ENCODE measurements at places on chromosomes 5 and 9.

GRCh38 chr9:134686896-134687295 lies 45.3 kb downstream of the COL5A1 start:
- no peak for DNase-seq

DNA sequence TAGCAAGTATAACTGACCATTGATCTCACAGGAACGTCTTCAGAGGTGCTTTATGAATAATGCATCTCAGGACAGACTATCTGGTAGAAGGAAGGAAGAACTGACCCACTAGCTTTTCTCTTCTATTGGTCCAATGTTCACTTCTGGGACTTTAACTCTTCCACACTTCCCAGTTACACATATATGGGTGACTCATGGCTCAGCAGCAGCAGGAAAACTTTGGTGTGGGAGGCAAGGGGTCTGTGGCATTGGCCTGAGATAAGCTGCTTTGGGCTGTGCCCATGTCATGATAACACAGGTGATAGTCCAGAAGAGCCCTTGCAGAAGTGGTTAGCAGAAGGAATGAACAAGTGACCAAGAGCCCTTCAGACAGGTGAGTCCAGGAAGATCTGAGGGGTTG lies 148.8 kb downstream of the RAB3C start:
- no peak for DNase-seq

GRCh38 chr5:78339617-78340436 lies 20.6 kb upstream of the SCAMP1 start:
- no peak for DNase-seq

GRCh38 chr5:78419396-78419795 lies 59.0 kb downstream of the SCAMP1 start:
- DNase-seq, result no peak

- DNase-seq, result peak; percentile 40
Observed at GRCh38 chr9:114098021-114098935, 814 bp downstream of the KIF12 start.

- DNase-seq, result peak; percentile 99
Observed at GRCh38 chr9:123568691-123569688, 213.0 kb downstream of the CRB2 start.

DNA sequence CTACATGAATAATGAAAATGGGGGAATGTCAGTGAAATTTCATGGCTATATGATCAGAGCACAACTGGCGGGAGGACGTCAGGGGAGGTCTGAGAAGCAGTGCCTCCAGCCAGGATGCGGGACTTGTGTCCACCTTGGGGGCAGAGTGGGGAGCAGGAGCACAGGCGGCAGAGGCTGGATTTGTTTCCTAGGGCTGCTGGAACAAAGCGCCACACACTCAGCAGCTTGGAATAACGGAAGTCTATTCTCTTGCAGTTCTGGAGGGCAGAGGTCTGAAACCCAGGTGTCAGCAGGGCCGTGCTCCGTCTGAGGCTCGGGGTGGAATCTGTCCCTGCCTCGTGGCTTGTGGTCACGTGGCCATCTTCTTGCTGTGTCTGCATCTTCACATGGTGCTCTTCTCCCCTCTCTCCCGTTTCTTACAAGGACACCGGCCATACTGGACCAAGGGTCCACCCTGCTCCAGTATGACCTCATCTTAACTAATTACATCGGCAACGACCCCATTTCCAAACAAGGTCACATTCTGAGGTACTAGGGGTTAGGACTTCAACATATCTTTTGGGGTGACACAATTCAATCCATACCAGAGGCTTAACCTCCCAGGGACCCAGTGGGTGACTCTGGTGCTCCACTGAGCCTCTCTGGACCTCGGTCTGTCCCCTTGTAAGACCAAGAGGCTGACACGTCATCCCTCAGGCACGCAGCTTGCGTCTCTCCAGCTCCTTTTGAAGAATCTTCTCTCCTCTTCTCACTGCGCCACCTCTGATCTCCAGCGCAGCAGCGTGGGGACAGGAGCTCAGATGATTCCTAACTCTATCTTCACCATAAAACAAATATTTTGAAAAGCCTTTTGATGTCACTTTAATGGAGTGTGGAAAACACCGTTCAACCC lies 202.5 kb downstream of the CDK5RAP2 start:
- DNase-seq, result no peak

- DNase-seq, result peak; percentile 93
Observed at GRCh38 chr5:56340196-56340980, 107.3 kb upstream of the ANKRD55 start.

DNA sequence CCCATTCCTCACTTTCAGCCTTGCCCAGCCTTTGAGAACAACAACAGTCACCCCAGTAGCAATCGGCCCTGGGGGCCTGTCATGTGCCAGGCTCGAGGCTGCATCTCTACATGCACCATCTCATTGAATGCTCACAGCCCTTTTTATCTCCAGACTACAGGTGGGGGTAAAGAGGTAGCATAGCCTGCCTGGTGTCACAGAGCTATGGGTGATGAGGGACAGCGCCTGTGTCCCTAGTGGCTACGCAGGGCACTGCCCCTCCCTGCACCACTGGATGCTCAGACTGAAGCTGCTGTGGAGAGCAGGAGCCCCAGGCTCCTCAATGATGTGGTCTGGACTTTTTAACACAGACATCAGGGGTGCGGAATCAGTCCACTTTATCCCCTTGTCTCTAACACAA lies 2.8 kb downstream of the CAMK2A start:
- DNase-seq, result peak; percentile 27

DNA sequence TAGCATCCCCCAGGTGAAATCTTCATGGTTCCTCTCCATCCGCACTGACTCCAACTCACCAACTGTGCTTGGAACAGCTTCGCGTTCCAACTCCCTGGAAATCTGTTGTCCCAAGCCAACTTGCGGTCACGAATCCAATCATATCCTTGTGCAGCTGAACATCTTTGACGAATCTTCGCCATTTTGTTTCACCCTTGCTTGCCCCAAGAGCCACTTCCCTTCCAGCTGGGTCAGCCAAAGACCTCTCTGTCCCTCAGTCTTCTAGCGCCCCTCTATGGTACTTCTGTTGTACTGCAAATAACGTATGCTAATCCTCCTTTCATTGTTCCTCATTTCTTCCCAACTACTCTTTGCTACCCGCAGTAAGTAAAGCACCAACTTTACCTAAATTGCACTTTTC lies 61.0 kb upstream of the TARS1 start:
- DNase-seq, result peak; percentile 84

DNA sequence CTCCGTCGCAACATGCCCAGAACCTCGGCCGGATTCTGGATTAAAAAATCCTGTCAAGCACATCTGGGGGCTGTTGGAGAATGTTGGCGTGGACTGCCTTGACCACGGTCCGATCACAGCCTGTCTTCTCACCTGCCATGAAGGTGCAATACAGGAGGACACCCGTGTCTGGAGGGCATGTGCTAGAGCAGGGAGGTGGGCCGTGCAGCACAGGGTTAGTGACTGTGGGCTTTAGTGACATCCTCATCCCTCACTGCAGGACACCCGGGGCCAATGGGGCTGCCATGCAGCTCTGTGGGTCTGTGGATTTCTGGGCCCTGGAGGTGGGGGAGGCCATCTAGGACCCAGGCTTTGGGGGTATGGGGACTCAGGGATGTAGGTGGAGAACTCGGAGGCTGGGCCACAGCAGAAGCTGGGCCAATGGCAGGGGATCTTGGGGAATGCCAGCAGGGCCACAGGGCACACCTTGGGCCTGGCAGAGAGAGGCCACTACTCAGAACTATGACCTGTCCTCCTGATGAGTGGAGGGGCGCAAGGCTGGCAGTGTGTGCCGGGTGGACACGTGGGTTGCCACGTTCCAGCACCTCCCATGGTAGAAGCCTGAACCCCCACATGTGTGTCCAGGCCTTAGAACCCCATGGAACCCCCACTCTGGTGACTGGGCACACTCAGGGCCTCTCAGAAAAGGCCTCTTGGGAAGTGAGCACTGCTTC lies 23.3 kb downstream of the ZDHHC11B start:
- no peak for DNase-seq

GRCh38 chr5:111227226-111227782 lies 3.1 kb downstream of the CAMK4 start:
- DNase-seq, result no peak

- no peak for DNase-seq
Observed at GRCh38 chr9:114539701-114540380, 34.6 kb upstream of the WHRN start.

- peak; percentile 47 for DNase-seq
Observed at GRCh38 chr9:28648723-28649122, 1075.4 kb upstream of the C9orf72 start.

- DNase-seq, result no peak
Observed at GRCh38 chr9:109916316-109916715, 136.3 kb downstream of the PALM2AKAP2 start.

GRCh38 chr5:3993856-3994473 lies 398.3 kb downstream of the IRX1 start:
- DNase-seq, result no peak

DNA sequence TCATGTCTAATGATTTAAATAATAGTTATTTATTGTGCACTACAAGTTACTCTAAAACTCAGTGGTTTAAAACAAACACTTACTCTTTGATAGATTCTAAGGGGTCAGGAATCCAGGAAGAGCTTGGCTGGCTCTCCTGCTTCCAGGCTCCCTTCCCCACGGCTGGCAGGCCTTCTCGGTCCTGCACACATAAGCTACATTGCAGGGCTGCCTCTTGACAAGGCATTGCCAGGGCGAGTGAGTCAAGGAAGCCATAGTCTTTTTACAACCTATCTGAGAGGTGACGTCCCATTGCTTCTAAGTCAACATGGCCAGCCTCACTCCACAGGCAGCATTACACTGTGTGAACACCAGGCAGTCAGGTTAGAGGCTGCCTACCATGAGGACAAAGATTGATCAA lies 119.8 kb downstream of the AUH start:
- DNase-seq, result no peak

DNA sequence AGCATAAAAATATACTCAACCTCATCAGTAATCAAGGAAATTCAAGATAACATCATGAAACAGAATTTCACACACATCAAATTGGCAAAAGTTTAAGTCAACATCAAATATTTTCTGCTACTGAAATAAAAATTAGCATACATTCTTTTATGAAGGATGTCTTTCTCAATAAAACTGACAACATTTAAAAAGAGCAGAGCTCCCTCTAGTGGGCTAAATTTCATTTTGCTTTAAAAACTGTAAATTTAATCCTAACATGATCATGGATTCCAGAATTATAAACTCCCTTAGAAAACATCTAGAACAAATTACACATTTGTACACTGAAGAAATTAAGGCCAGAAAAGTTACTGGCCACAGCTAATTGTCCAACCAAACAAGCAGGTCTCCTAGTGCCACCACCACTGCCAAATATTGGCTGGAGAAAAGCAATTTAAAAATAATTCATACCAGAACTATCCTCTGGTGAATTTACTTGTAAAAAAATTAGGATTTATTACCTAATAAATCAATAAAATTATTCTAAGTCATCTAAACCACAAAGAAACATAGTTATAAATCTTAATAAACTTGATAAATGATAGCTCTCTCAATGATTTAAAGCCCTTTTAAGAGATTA lies 31.2 kb downstream of the DEPDC1B start:
- peak; percentile 67 for DNase-seq

DNA sequence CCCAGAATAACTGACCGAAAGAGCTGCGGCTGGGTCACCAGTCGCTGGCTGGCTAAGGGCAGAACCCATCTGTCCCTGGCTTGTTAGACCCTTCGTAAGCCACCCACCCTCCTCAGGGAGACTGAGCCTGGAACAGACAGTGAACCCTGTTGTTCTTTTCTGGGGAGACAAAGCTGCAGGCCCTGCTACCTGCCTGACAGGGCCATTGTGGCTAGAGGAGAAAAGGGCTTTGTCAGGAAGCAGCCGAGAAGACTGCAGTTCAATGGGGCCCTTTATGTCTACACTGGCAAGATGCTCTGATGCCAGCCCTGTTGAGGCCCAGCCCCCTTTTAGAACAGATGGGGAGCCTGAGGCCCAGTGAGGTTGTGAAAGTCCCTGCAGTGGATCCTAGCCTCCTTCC lies 3.7 kb upstream of the NIPAL4 start:
- DNase-seq, result peak; percentile 87

GRCh38 chr5:93805616-93806379 lies 64.4 kb upstream of the POU5F2 start:
- DNase-seq, result no peak

GRCh38 chr9:122126331-122127261 lies 33.0 kb downstream of the NDUFA8 start:
- DNase-seq, result no peak

DNA sequence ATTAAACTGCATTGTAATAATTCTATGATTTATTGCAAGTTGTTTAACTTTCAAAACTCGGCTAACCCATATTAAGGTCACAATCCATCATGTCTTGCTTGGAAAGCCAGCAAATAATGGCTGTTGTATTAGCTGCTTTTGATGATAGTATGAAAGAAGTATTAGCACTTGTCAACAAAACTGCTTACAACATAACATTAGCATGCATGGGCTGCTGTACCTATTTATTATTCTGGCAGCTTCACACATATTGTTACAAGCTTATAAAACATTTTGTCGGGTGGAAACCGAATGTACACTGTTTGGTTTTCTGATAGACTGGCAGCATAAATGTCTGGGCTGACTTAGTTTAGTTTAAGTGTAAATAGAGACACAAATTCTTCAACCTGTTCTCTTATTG lies 378.3 kb downstream of the KIAA0825 start:
- no peak for DNase-seq

- no peak for DNase-seq
Observed at GRCh38 chr9:35075358-35075757, 2.9 kb upstream of the VCP start.

GRCh38 chr5:115936031-115936430 lies 26.2 kb upstream of the LVRN start:
- no peak for DNase-seq

DNA sequence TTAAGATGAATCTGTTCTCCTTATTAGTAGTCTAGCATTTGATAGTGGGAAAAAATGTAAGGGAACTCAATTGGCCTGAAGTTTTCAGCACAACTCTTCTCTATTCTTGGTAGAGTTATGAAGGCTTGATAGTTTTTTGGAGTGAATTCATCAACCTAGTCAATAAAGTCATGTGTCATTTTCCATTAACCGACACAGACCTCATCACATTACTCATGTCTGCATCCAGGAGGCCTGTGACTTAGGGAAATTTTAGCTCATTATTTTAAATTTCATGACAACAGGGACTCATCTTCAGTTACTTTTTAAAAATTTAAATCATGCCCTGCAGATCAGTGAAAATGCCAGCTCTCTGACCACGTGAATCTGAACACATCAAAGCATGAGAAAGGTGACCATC lies 63.3 kb downstream of the ADAMTS16 start:
- no peak for DNase-seq

DNA sequence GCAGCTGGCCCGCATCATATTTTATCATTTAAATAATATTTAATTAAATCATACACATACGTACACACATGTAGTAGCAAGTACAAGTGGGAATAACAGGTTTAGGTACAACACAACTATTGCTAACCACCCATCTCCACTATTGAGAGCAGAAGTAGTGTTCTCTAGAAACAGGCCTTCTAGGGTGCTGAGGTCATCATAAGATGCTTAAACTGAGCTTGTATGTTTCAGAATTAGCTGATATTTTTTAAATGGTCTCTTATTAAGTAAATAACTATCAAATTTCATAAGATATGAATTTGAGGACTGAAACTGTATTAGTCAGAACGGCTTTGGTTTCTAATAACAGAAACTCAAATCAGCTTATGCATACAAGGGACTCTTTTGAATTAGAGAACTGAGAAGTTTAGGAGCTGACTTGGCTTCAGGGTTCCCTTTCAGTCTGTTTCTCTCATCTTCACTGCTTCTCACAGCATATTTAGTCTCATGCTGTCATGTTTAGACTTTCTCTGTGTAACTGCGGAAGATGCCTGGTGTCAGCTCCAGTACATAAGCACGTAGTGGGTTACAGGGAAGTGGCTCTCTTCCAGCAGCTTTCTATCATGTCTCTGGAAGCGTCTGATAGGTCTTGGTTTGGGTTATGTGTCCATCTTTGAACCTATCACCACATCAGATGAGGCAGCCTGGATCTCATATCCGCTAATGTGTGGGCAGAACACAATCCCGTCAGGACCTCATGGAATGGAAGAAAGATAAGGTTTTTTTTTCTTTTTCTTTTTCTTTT lies 25.0 kb upstream of the OCLN start:
- DNase-seq, result no peak
